ENCODE measurements at places on chromosomes 3 and 15. TPM values are rescaled to one million over a fixed set of nuclear protein-coding genes. Genes with fewer than 3 reads are reported as not detected.
A peak's percentile ranks its signal among the peaks of the same experiment; 100 is the strongest.

DNA sequence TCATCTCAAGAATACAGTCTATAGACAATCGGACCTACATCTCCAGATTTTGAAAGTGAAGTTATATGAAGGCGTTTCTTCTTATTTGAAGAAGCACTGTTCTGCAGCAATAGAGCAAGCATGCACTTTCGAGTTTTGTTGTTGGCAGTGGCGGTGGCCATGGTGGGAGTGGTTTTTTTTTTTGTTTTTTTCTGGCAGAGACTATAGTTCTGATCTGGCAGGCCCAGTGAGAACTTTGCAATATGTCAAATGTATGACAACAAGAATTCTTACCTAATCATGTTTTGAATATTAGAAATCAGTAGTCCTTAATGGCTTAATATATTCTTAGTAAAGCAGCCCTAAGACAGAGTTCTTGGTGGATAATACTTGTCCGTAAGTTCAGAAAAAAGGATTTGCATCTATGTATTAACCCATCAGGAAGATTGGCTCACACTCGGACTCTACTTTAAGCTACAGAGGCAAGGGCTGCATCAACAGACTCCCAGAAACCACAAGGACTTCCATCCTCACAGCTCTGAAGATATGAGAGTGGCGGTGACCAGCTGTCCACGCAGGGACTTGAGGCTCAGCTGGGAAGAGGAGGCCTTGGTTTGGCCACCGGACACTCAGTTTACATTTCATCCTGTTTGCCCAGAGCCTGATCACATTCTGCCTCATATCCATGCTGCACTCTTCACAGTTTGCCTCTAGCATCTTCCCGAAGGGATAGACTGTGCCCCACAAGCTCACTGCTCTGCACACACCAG lies 124.1 kb upstream of the THBS1 start:
- no peaks in the 10 kb centered on the region for H3K27me3 ChIP-seq
- DNase-seq, result no peak
- H3K4me1 ChIP-seq, result no peaks in the 10 kb centered on the region
- no peak overlapping the region for H3K27ac ChIP-seq

- H3K4me3 ChIP-seq, result peak overlapping the region; percentile 93
- H3K4me1 ChIP-seq, result peaks cover 38% of the 10 kb centered on the region
- H3K27me3 ChIP-seq, result no peaks in the 10 kb centered on the region
Observed at GRCh38 chr3:158109295-158109803, 540 bp upstream of the RSRC1 start.

DNA sequence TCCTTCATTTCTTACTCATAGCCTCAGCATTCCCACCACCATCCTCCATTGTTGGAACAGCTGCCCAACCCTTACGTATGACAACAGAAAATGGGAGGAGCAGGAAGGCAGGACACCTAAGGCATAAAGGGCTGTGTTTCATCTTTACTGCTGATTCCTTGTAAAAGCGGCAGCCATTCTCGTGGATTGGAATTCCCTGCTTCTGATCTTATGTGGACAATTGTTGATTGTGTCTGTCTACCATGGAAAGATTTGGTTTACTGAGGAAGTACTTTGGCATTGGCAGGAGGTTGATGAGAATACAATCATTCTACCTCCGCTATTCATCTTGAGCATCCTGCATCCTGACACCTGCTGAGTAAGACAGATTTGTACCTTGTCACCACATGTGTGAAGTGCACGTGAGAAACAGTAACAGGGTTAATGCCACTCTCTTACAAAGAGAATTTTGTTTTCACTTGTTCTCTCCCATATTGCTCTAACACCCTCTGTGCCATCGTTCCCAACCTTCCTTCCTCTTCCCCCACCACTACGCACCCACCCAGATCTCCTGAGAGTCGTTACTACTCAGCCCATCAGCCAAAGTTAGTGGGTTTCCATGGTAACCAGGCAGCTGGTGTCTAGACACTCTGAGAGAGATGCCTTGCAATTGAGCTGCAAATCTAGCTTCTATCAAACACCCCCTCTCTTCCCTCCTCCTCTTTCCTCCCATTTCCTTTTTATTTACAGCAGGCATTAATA lies 75.7 kb downstream of the GAP43 start:
- H3K27me3 ChIP-seq, result no peaks in the 10 kb centered on the region
- H3K4me1 ChIP-seq, result no peaks in the 10 kb centered on the region
- no peak overlapping the region for H3K27ac ChIP-seq
- no peak overlapping the region for H3K4me3 ChIP-seq

The KCNH8 gene
- 0.19 TPM for total RNA-seq

The COMMD4 gene
- total RNA-seq, result 108 TPM

- H3K4me3 ChIP-seq, result no peak overlapping the region
- H3K27me3 ChIP-seq, result no peaks in the 10 kb centered on the region
- no peaks in the 10 kb centered on the region for H3K36me3 ChIP-seq
- no peak overlapping the region for H3K27ac ChIP-seq
- no peak for DNase-seq
Observed at GRCh38 chr15:101387574-101387973, 92.5 kb upstream of the SNRPA1 start.

- no peaks in the 10 kb centered on the region for H3K36me3 ChIP-seq
- H3K4me3 ChIP-seq, result no peak overlapping the region
- no peak for DNase-seq
- H3K27ac ChIP-seq, result no peak overlapping the region
Observed at GRCh38 chr3:158488670-158489069, 82.3 kb upstream of the MLF1 start.

The NR2E3 gene
- total RNA-seq, result not detected

The QRICH1 gene
- total RNA-seq, result 80.0 TPM

GRCh38 chr3:100602506-100603444 lies 6.6 kb upstream of the ADGRG7 start:
- peaks cover 13% of the 10 kb centered on the region for H3K4me1 ChIP-seq
- DNase-seq, result no peak

The RBP2 gene
- total RNA-seq, result not detected

DNA sequence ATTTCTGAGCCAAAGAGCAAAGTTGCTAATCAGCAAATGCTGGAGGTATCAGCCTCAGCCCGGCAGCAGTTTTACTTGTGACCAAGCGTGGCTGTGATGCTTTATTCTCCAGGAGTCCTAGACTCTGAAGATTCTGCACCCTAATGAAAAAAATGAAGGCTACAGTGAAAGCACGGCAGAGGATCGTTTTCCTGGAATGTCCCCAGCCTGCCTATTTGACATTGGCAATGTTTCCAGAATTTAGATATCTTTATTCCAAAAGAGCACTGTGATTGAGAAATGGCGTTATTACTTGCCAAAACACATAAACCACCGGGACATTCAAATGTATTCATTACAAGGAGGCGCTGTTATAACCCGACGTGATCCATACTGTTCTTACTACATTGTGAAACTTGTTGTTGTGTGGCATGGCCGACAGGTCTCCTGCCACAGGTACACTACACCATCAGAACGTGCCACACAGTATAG lies 263.8 kb downstream of the SLCO3A1 start:
- peaks cover 61% of the 10 kb centered on the region for H3K4me1 ChIP-seq
- H3K27ac ChIP-seq, result peak overlapping the region; percentile 85
- no peak for DNase-seq
- H3K27me3 ChIP-seq, result no peaks in the 10 kb centered on the region

DNA sequence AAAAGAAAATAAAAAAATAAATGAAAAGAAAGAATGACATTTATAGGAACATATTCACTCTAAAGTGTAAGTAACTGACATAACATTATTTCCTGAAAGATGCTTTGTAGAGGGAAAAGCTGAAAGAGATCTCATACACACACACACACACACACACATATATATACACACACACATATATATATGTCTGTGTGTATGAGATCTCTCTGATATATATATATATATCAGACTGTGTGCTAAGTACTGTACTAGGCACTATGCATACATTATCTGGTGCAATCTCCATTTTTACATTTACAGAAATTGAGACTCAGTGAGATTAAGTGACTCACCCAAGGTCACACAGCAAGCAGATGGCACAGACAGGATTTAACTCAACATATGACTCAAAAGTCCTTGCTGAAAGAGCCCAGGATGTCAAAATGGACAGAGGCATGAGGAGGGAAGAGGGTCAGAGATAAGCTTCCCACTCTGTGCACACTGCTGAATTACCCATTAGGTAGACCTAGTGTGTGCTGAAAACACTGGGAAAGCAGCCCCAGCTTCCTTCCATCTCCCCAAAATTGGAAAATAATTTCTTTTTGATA lies 15.0 kb downstream of the BHLHE40 start:
- no peaks in the 10 kb centered on the region for H3K27me3 ChIP-seq
- DNase-seq, result no peak
- no peaks in the 10 kb centered on the region for H3K4me1 ChIP-seq

GRCh38 chr15:25830844-25831451 lies 32.2 kb downstream of the ATP10A start:
- no peak for DNase-seq
- no peak overlapping the region for H3K4me3 ChIP-seq
- no peaks in the 10 kb centered on the region for H3K27me3 ChIP-seq
- no peak overlapping the region for H3K27ac ChIP-seq
- no peaks in the 10 kb centered on the region for H3K36me3 ChIP-seq

The MOBP gene
- not detected for total RNA-seq

- H3K4me3 ChIP-seq, result no peak overlapping the region
- DNase-seq, result no peak
- no peak overlapping the region for H3K27ac ChIP-seq
- no peaks in the 10 kb centered on the region for H3K36me3 ChIP-seq
Observed at GRCh38 chr3:124648551-124648950, 81.7 kb upstream of the UMPS start.

- H3K36me3 ChIP-seq, result peaks cover 48% of the 10 kb centered on the region
- H3K4me1 ChIP-seq, result no peaks in the 10 kb centered on the region
- no peak overlapping the region for H3K27ac ChIP-seq
- no peak overlapping the region for H3K4me3 ChIP-seq
- DNase-seq, result no peak
- H3K27me3 ChIP-seq, result no peaks in the 10 kb centered on the region
Observed at GRCh38 chr3:17724948-17725347, 17.5 kb downstream of the TBC1D5 start.

The AADACL2 gene
- not detected for total RNA-seq

DNA sequence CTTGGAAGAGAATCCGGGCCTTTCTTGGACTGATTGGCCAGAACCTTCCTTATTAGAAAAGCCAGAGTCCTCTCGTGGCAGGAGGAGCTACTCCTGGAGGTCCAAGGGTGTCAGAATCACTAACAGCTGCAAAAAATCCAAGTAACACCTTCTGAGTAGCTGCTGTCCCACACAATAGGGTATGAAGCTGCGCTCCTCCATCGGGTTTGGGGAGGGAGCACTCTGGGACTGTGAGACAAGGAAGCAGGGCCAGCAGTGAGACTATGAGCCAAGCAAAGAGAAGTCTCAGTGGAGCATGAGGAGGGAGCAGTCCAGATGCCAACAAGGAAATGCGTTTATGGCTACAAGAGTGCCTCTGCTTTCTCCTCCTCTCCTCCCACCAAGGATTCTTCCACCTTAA lies 21.7 kb downstream of the SEMA3G start:
- no peaks in the 10 kb centered on the region for H3K27me3 ChIP-seq
- no peak overlapping the region for H3K27ac ChIP-seq
- no peaks in the 10 kb centered on the region for H3K4me1 ChIP-seq
- H3K4me3 ChIP-seq, result no peak overlapping the region

The A4GNT gene
- total RNA-seq, result not detected

GRCh38 chr3:171061749-171062148 lies 35.2 kb upstream of the SLC2A2 start:
- H3K27me3 ChIP-seq, result no peaks in the 10 kb centered on the region
- no peak overlapping the region for H3K4me3 ChIP-seq
- DNase-seq, result no peak
- no peak overlapping the region for H3K27ac ChIP-seq

- H3K4me3 ChIP-seq, result no peak overlapping the region
- no peaks in the 10 kb centered on the region for H3K36me3 ChIP-seq
- DNase-seq, result no peak
- H3K27ac ChIP-seq, result no peak overlapping the region
- H3K27me3 ChIP-seq, result no peaks in the 10 kb centered on the region
Observed at GRCh38 chr3:177228601-177229190, 31.4 kb upstream of the TBL1XR1 start.

GRCh38 chr15:49813625-49814024 lies 192.8 kb downstream of the DTWD1 start:
- H3K36me3 ChIP-seq, result no peaks in the 10 kb centered on the region
- DNase-seq, result no peak
- no peak overlapping the region for H3K27ac ChIP-seq
- H3K4me1 ChIP-seq, result no peaks in the 10 kb centered on the region

GRCh38 chr3:67447393-67447792 lies 207.0 kb downstream of the SUCLG2 start:
- H3K27me3 ChIP-seq, result no peaks in the 10 kb centered on the region
- peaks cover 7% of the 10 kb centered on the region for H3K4me1 ChIP-seq
- no peaks in the 10 kb centered on the region for H3K36me3 ChIP-seq

DNA sequence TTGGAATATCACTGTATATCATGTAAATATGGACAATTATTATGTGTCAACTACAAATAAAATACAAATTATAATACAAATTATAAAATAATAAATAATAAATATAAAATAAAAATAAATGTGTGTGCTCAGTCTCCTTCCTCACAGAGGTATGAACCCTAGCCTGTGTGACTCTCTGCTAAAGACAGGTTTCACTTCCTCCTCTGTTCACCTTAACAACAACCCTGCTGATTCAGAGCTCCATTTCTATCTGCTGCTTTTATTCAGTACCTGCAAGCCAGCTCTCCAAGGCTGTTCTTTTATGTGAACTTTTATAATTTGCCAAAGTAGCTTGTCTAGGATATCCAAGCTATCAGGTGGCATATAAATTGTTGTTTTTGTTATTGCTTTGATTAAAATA lies 610.7 kb upstream of the GRM7 start:
- H3K27me3 ChIP-seq, result no peaks in the 10 kb centered on the region
- H3K36me3 ChIP-seq, result no peaks in the 10 kb centered on the region
- peaks cover 20% of the 10 kb centered on the region for H3K4me1 ChIP-seq
- H3K4me3 ChIP-seq, result 0 out of 2 replicates have a peak overlapping the region, but pooled peaks have one; percentile 3
- DNase-seq, result peak; percentile 78

- no peaks in the 10 kb centered on the region for H3K27me3 ChIP-seq
- no peak overlapping the region for H3K27ac ChIP-seq
- H3K36me3 ChIP-seq, result no peaks in the 10 kb centered on the region
- H3K4me1 ChIP-seq, result peaks cover 3% of the 10 kb centered on the region
- DNase-seq, result no peak
Observed at GRCh38 chr3:186619787-186620212, 6.9 kb downstream of the AHSG start.

The CGGBP1 gene
- 56.9 TPM for total RNA-seq

GRCh38 chr15:100686725-100687473 lies 84.5 kb downstream of the ASB7 start:
- no peak overlapping the region for H3K27ac ChIP-seq
- H3K4me3 ChIP-seq, result no peak overlapping the region
- no peaks in the 10 kb centered on the region for H3K27me3 ChIP-seq
- no peaks in the 10 kb centered on the region for H3K4me1 ChIP-seq
- H3K36me3 ChIP-seq, result no peaks in the 10 kb centered on the region
- DNase-seq, result no peak

- no peak for DNase-seq
- H3K4me1 ChIP-seq, result no peaks in the 10 kb centered on the region
- H3K27me3 ChIP-seq, result no peaks in the 10 kb centered on the region
- no peak overlapping the region for H3K27ac ChIP-seq
Observed at GRCh38 chr3:131560795-131561194, 58.0 kb upstream of the MRPL3 start.

The CD200R1 gene
- not detected for total RNA-seq

Measured in Karpas-422 (cell line).